ENCODE measurements at places on chromosomes 1 and 21.

- DNase-seq = no peak
Measured at GRCh38 chr1:33784876-33785275, 79.0 kb upstream of the HMGB4 start.

GRCh38 chr1:8702850-8703810 lies 114.3 kb downstream of the RERE start:
- DNase-seq = peak; percentile 19

DNA sequence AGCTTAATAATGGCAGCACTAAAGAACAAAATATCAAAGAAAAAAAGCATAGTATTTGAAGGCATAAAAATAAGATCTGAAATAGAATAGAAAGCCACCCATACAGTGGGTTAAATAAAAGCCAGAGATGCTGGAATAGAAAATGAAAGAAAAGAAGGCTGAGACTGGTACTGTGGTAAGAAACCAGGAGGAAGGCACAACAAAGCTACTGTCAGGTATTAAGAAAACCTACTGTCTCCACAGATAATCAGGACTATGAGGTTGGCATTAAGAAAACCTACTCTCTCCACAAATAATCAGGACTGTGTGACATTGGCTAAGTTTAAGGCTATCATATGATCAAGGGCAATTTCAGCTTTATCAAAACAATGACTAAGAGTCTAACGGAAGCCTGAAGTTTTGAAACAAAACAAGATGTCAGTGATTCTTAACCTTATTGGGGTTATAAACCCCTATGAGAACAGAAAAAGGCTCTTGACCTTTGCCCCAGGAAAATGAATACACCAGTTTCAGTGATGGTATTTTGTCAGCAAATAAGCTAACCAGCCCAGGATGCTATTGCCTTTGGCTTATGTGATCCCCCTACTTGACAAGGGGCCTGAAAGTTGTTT lies 24.4 kb downstream of the MCOLN2 start:
- DNase-seq = no peak

- DNase-seq = no peak
Measured at GRCh38 chr1:204094856-204095634, 22.1 kb downstream of the SOX13 start.

DNA sequence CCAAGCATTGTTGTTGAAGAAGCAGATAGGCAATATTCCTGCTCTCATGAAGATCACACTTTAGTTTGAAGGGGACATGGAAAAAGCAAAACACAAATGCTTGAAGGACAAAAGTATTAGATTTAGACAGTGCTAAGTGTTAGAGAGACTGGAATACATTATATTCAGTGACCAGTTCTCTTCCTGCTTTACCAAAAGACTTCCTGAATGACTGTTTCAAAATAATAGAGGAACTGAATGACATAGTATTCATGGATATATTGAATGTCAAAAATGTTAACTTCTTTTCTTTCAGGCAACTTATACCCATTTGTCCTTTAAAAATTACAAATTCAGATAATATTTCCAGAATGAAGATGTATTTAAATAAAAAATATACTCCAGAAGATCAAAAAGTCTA lies 178.0 kb upstream of the IVNS1ABP start:
- no peak for DNase-seq

GRCh38 chr1:151009206-151009587 lies 948 bp downstream of the PRUNE1 start:
- no peak for DNase-seq

- DNase-seq = peak; percentile 77
Measured at GRCh38 chr1:6259491-6260362, 1.2 kb downstream of the GPR153 start.

Measured in stimulated activated CD4-positive, alpha-beta T cell treated with anti-CD3 and anti-CD28 coated beads, Interleukin-4, amount 100 ng/mL, for 4 hours (primary cell).